ENCODE measurements at places on chromosomes 16 and 17. TPM values are rescaled to one million over a fixed set of nuclear protein-coding genes. Genes with fewer than 3 reads are reported as not detected.

GRCh38 chr17:76558198-76559095 is 18.6 kb downstream of the PRCD start:
- peak overlapping the region; percentile 100 for H3K27ac ChIP-seq
- no peaks in the 10 kb centered on the region for H3K27me3 ChIP-seq
- H3K4me3 ChIP-seq, result peak overlapping the region; percentile 97
- DNase-seq, result no peak
- H3K4me1 ChIP-seq, result peaks cover 58% of the 10 kb centered on the region

OR1F1 gene
- polyA plus RNA-seq, result 0.58 TPM

KRTAP4-6 gene
- not detected for polyA plus RNA-seq

GRCh38 chr16:78415669-78416068 is 316.2 kb downstream of the WWOX start:
- H3K4me1 ChIP-seq, result no peaks in the 10 kb centered on the region
- no peak overlapping the region for H3K27ac ChIP-seq
- no peaks in the 10 kb centered on the region for H3K36me3 ChIP-seq

DNA sequence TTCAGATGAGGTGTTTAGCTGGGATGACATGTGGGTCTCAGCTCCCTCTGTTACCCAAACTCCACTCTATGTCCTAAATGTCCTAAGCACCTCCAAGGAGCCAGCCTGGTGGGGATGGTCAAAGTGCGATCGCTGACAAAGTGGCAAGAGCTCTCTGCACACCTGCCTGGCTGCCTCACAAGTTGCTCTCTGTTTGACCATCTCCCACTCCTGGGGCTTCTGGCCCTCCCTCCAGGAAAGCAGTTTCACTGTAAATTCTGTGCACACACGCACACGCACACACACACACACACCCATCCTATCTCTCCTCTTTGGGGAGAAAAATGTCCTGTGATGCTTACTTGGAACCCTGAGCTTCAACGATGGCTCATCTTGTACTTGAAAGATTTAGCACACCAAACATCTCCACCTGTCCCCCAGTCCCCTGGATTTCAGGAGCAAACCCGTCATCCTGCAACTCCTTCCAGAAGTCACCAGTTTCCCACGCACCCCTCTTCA is 1.7 kb downstream of the PITPNA start:
- peaks cover 3% of the 10 kb centered on the region for H3K27me3 ChIP-seq
- peaks cover 20% of the 10 kb centered on the region for H3K4me1 ChIP-seq
- H3K4me3 ChIP-seq, result peak overlapping the region; percentile 86
- no peak for DNase-seq
- H3K36me3 ChIP-seq, result no peaks in the 10 kb centered on the region

DNA sequence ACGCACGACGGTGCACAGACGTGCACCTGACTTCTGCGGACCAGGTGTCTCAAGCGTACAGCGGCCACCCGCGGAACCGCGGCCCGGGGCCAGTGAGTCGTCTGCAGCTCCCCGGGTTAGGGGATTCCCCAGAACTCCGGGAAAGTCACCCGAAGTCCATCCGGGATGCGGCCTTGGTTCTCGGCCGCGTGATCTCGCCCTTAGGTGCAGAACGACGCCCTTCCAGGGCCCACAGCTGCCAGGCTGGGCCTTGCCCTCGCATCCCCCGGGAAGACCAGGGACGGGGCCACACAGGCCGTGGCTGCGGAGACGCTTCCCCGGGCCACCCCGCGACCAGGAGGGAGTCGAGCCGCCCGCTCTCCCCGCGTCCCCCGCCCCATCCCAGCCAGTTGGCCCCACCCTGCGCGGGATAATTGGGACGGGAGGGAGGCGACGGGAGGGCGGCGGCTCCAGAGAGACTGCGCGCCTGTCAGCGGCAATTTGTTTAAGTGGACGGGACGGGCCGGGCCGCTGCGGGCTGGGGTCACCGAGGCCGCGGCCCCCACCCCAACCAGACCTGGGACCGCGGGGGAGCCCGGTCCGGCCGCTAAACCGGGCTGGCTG is 3.6 kb upstream of the TBX2 start:
- DNase-seq, result no peak
- no peaks in the 10 kb centered on the region for H3K4me1 ChIP-seq
- H3K27me3 ChIP-seq, result peaks cover 76% of the 10 kb centered on the region

DNA sequence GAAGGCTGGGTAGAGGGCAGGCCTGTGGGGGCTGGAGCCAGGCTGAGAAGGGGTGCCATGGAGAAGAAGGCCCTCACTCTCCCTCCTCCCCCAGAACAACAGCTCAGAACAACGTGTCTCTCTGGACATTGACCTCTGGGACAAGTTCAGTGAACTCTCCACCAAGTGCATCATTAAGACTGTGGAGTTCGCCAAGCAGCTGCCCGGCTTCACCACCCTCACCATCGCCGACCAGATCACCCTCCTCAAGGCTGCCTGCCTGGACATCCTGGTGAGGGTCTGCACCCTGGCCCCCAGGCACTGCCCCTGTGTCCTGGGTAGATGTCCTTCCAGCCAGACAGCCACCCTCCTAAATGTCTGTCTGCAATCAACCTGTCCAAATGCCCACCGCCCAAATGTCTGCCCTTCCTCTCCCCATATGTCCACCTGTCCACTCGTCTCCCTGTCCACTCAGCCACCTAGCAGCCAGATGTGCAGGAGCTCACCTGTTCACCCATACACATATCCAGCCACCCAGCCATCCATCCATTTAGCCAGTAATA is 12.2 kb downstream of the GJD3 start:
- no peak for DNase-seq
- peaks cover 14% of the 10 kb centered on the region for H3K36me3 ChIP-seq
- H3K27ac ChIP-seq, result no peak overlapping the region
- peaks cover 31% of the 10 kb centered on the region for H3K4me1 ChIP-seq
- H3K4me3 ChIP-seq, result no peak overlapping the region

- H3K4me1 ChIP-seq, result peaks cover 28% of the 10 kb centered on the region
- no peak overlapping the region for H3K4me3 ChIP-seq
- no peak overlapping the region for H3K27ac ChIP-seq
- peaks cover 5% of the 10 kb centered on the region for H3K36me3 ChIP-seq
- DNase-seq, result no peak
Observed at GRCh38 chr16:50761267-50761666, 19.4 kb downstream of the CYLD start.

DNA sequence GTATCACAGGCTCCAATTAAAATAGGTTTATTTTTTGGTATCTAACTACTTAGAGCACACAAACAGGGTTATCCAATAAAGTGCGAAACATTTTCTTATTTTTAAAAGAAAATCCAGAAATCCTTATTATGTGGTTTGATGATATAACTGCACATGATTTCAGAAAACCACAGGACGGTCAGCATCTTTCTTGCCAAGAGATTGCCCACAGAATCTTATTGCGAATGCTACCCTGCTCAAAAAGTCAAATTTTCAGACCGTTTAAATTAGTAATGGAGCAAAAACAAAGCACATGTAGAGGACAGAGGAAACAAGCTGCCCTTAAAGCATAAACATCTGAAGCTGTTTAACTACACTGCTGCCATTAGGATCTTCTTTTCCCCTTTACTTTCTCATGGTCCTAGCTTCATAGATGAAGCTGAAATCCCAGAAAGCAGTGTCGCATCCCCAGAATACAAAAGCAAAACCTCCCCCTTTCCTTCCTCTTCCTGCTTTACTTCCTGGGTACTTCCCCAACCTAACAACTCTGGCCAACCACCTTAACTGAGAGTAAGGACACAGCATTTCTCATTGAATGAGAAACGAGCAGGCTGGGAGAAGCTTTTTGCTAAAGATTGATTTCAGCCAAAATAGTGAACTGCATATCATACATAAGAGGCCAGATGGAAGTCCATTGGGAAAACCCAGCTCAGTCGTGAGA is 43.7 kb downstream of the CMTM4 start:
- no peaks in the 10 kb centered on the region for H3K27me3 ChIP-seq
- H3K4me3 ChIP-seq, result no peak overlapping the region
- no peaks in the 10 kb centered on the region for H3K36me3 ChIP-seq
- no peak overlapping the region for H3K27ac ChIP-seq
- DNase-seq, result no peak
- H3K4me1 ChIP-seq, result peaks cover 39% of the 10 kb centered on the region

ABI3 gene
- polyA plus RNA-seq, result not detected

DNA sequence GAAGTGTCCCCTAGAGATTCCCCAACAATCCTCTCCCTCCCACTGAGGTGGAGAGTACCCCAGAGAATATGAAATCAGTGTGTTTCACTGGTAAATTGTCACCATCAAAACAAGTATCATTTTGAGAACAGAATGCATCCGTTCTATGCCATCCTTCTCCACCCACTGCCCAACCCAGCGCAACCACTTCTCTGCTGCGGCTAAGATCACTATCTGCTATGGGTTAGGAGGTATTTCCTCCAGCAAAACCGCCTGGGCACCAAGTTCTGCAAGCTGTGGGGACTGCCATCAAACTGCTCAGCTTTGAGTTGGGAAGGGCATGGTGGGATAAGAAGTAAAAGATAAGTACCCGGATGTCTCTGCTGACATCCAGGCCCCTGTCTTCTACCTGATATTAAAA is 24.4 kb downstream of the CNTNAP1 start:
- DNase-seq, result no peak
- H3K27ac ChIP-seq, result no peak overlapping the region
- no peaks in the 10 kb centered on the region for H3K27me3 ChIP-seq
- no peaks in the 10 kb centered on the region for H3K4me1 ChIP-seq

All from keratinocyte (primary cell).